ENCODE measurements at places on chromosomes 3 and 15.
A peak's percentile ranks its signal among the peaks of the same experiment; 100 is the strongest.

DNA sequence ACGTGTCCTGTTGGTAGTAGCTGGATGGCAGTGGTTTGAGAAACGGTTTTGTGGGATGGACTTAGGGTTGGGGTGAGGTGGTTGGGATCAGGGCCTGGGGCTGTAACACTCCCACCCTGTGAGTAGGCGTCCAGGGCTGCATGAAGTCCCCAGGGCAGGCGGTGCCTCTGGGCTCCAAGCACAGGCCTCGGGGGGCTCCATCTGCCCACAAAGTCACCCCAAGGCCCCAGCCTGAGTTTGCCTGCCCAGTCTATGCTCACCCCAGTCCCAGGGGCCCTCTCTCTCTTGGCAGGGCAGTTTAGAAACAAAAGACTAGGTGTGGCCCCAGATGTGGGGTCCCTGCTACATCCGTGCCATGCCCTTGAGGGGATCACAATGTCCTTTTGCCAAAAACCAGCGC, 86.9 kb upstream of the PRR23E start:
- no peak for DNase-seq

- DNase-seq, result no peak
Measured at GRCh38 chr3:149055575-149055974, 30.8 kb downstream of the HLTF start.

GRCh38 chr3:50118237-50118636, 29.5 kb downstream of the RBM5 start:
- DNase-seq, result no peak

DNA sequence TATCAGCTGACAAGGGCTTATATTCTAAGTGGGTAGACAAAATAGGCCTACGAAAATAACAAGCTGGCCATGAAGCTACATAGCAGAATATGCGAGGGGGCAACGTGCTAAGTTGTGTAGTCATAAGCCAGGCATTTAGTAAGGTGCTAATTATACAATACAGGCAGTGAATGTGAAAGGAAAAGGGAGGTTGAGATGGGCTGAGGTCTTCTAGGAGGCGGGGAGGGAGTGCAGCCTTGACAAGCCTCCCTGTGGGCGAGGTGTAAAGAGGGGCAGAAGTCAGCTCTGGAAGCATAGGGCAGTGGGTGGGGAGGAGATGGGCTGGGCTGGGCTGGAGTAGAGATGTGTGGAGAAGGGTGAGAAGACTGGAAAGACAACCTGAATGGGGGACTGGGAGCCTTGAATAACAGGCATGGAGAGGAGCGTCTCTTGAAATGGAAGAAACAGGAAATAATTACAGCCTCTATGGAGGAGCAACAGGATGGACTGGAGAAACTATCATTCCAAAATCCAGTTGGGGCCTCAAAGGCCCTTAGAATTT, 1.2 kb downstream of the TIGIT start:
- DNase-seq, result no peak

- DNase-seq, result no peak
Measured at GRCh38 chr3:58665405-58665804, 1.2 kb downstream of the FAM3D start.

- no peak for DNase-seq
Measured at GRCh38 chr15:58213587-58214338, 75.6 kb downstream of the AQP9 start.

DNA sequence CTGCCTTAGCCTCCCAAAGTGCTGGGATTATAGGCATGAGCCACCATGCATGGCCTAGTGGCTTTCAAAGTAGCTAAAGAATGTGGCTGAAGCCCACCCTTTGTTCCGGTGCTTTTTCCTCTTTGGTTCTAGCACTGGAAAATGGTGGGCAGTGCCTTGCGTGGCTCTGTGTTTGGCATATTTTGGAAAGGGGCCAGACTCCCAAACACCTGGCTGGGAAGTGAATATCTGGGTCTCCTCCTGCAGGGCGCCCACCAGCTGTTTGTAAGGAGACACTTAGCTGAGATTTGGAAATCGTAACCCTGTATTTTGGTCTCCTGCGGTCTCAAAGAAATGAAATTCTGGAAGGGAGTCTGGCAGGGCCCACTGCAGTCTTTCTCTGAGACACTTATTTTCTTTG, 336.4 kb downstream of the IL20RB start:
- no peak for DNase-seq

DNA sequence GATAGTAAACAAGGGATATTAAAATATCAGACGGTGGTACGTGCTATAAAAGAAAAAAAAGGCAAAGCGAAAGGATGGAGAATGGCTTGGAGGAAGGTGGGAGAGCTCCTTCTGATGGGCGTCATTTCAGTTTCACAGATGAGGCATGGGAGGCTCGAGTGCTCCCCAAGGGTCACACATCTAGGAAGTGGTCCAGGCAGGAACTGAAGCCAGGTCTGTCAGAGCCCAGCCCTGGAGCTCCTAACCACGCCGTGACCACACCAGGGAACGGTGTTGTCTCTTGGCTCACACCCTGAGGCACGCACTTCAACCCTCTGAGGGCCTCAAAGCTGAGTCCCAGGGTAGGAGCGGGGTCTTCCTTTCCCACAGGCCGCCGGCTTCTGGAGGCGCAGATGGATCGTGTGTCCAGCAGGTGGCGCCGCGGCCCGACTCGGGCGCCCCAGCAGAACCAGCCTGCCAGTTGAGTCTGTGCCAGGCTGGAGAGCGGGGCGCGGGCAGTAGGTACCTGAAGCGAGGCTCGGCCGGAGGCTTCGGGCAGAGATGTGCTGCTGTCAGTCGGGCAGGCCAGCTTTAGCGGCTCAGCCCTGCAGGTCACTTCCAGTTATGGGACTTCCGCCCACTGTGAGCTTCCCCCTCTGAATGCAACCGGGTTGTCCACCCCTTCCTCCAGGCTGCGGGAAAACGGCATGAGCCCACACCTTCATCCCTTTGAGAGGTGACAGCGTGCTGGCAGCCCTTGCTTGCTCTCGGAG, 68.1 kb downstream of the SLC6A1 start:
- peak; percentile 82 for DNase-seq

DNA sequence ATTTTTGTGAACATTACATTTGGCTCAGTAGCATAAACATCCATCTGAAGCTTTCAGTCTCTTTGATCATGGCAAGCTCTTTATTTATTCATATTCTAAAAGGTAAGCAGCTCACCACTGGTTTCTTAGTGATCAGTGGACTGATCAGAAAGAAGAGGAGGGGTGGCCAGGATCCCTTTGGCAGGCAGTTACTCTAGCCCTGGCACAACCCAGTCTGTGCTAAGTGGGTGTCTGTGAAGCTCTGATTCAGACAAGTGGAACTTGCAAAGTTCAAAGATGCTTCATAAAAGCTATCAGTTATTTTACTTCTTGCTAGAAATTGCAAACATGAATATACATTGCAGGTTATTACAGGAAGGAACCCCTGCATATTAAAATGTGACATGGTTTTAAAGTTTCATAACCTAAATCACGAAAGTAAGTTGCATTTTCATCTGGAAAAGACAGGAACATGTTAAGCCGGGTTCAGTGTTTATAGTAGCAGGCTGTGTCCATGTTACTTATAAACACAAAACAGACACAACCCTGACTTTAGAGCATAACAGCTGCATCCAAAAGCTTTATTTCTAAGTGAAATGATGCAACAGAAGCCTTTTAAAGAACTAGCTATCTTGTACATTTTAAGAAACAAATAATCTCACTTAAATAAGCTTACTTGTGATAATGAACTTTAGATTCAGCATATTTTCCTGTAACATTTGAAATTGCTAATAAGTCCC, 785.3 kb downstream of the MCTP2 start:
- no peak for DNase-seq

DNA sequence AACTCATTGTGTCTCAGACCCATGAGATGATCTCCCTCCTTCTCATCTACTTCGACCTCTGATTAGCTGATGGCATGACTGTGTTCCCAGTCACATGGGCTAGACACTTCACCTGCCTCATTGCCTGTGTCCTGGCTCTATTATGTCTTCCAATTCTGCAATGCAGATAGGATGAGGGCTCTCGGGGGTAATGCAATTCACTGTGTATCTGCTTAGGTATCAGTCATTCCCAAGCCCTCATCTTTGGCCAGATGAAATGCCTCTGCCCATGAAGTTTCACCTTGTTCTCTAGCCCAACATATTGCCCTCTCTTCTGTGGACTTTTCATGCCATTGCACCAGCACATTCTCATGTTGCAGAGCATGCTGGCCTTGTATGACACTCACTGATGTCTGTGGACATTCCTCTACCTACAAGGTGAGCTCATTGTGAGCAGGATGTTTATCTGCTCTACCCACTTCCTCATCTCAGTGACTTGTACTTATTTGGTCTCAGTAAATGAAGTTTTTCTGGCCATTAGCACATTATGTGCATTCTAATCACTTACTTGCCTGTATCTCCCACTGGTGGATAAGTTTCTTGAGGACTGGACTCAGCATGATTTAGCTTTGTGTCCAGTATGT, 32.3 kb downstream of the MOBP start:
- DNase-seq, result no peak

- DNase-seq, result no peak
Measured at GRCh38 chr3:127147291-127147885, 45.5 kb upstream of the PRR23E start.

- DNase-seq, result no peak
Measured at GRCh38 chr3:148588291-148588690, 109.4 kb upstream of the AGTR1 start.

DNA sequence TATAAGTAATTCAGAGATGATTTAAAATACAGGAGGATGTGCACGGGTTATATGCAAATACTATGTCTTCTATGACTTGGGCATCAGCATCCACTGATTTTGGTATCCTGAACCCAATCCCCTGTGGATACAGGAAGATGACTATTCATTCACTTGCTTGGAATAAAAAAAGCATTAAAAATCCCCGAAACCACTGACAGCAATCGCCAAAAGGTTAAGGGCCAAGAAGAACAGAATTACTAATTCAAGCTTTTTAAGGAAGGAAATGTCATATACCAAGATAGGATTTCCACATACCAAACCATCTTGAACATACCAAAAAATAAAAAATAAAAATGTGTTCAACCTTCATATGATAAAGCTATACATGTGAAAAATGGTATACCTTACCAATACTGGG, 93.7 kb downstream of the DLG1 start:
- DNase-seq, result no peak

- DNase-seq, result no peak
Measured at GRCh38 chr3:123048480-123049237, 18.2 kb upstream of the PDIA5 start.

GRCh38 chr3:119809249-119810017, 27.5 kb downstream of the NR1I2 start:
- DNase-seq, result no peak
